NCI-H1105 treated with DMSO at 0.1 percent for 48 hours (cell line): ENCODE measurements at places on chromosomes 3 and 15.

- DNase-seq = no peak
Measured at GRCh38 chr3:128285967-128286321, 132.7 kb downstream of the EEFSEC start.

DNA sequence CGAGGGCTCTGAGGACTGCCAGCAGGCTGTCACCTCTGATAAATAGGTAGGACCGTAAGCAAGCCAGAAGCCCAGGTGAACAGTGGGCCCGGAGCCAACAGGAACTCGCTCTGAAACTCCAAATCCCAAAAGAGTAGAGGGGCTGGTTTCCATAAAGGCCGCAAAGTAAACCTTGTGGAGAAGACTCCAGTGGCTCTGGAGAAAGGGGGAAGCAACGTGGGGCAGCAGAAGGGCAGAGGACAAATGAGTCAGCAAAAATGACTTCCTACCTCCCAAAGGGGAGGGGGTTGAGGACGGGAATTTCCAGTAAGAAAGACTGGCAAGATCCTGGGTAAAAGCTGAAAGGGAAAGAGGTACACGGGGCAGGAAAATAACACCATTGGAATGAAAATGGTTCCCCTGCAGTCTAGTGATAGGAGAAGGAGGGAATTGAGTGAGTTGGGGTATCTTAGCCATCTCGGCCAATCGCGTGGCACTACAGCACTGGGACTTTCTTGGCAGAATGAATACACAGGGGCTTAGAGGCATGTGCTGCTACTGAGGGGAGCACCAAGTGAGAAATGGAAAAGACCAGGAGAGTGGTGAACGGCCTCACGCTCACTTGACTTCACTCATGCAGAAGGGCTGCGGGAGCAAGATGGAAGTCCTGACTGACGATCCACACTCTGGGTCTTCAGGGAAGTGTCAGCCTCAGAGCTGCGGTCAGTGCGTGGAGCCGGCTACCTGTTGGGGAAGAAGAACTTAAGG lies 33.2 kb downstream of the BMF start:
- no peak for DNase-seq

- DNase-seq = no peak
Measured at GRCh38 chr3:177337541-177338331, 140.5 kb upstream of the TBL1XR1 start.

DNA sequence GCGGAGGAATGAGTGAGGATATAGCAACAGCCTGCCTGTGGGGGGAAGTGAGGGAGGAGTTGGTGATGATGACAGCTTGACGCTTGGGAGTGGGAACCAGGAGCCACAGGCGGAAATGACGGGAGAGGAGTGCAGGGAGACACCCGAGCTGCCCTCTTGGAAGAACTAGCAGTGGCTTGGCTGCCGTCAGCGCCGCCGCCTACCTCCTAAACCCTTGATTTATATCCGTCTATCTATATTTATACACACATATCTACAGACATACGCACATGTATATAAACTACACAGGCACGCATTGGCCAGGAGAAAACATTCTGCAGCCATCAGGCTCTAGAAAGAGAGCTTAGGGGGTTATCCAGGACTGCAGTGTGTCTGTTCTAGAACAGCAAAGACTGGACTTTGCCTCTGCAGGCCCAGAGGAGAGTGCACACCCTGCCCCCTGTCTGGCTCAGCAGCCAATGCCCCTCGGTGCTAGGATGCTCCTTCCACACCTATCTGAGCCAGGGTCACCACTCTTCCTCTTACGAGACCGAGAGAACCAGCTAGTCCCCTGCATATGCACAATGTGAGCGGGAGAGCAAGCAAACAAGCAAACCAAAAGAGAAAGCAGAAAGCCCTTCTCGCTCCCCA lies 45.3 kb upstream of the MAGEF1 start:
- no peak for DNase-seq

DNA sequence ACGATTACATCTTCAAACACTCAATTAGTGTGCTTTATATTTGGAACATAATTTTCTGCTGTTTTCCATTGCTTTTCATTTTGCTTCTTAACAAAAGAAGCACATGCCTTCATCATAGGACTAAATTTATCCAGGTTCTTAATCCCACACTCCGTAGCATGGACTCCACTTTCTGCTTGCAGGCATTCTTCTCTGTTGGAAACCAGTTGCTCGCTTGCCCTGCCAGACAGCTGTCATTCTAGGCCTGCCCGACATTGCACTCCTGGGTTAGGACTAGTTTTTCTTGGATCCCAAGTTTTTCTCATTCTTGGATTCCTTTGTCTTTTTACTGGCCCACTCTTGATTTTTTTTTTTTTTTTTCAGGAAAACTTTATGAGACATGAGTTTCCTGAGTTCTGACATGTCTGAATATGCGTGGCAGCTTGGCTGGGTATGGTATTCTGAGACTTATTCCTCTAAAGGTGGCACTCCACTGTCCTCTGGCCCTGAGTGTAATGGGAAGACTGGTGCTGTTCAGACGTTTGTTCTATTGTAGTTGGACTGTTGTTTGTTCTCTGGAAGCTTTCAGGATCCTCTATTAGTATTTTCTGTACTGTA lies 6.3 kb upstream of the ATP1B3 start:
- no peak for DNase-seq

- no peak for DNase-seq
Measured at GRCh38 chr3:66473692-66474091, 27.1 kb downstream of the LRIG1 start.

DNA sequence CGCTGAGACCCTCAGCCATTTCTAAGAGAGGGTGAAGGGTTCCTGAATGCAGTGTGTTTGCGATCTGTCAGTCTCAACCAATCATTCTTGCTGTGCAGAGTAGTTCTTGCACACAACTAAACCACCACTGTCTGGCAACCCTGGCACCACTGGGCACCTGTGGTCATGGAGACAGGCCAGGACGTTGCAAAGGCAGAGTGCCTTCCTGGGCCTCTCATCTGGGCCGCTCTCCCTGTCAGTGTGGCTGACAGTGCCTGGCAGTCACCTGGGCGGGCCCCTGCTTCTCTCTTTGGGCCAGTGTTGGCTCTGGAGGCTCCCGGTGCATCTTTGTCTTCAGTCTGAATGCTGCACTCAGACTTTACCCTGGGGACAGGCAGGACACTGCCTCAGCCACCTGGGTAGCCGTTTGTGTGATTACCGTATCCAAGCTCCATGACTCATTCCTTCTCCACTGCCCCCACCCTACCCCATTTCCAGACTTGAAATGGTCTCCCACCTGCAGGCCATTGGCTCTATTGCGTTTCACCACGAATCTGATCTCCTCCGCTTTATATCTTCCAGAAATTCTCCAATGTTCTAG lies 104.6 kb upstream of the KLF13 start:
- no peak for DNase-seq

GRCh38 chr3:143814443-143814889 lies 33.8 kb downstream of the SLC9A9 start:
- DNase-seq = no peak

DNA sequence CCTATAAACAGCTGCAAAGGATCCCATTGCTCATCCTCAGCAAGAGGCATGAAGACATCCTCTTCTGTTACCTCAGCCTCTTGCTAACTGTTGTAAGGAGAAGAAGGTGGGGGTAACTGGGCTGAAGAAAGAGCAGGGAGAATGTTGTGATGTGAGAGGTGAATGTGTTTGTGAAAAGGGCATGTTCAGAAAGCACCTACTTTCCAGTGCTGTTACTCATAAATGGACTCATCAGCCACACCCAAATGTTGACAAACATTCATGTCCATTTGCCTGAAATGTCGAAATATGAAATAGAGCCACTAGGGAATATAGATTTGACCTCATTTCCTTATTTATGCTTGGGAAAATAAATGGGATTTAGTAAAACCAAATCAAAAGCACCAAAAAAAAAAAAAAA lies 12.6 kb downstream of the SLC24A1 start:
- DNase-seq = no peak

DNA sequence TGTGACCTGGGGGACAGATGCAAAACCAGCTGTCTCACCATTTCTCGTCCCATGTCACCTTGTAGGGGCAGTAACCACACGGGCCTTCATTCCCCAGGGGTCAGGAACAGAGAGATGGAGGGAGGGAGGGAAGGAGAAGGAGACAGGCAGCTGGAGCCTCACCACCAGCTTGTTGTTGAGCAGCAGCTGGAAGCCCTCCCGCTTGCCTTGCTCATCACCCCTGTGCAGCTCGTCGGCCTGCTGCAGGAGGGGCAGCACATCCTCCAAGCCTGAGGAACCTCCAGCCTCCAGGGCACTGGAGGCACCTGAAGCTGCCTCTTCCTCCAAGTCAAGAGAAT lies 10.3 kb downstream of the RMDN3 start:
- no peak for DNase-seq

GRCh38 chr15:53586799-53587198 lies 172.7 kb downstream of the WDR72 start:
- DNase-seq = no peak

GRCh38 chr15:67140078-67140833 lies 74.9 kb downstream of the SMAD3 start:
- no peak for DNase-seq
